ENCODE measurements at places on chromosomes 16 and 17.

GRCh38 chr16:53056392-53056881 lies 1.6 kb downstream of the CHD9 start:
- DNase-seq, result peak; percentile 23

- DNase-seq, result peak; percentile 77
Measured at GRCh38 chr17:879546-880442, 97.6 kb downstream of the MRM3 start.

DNA sequence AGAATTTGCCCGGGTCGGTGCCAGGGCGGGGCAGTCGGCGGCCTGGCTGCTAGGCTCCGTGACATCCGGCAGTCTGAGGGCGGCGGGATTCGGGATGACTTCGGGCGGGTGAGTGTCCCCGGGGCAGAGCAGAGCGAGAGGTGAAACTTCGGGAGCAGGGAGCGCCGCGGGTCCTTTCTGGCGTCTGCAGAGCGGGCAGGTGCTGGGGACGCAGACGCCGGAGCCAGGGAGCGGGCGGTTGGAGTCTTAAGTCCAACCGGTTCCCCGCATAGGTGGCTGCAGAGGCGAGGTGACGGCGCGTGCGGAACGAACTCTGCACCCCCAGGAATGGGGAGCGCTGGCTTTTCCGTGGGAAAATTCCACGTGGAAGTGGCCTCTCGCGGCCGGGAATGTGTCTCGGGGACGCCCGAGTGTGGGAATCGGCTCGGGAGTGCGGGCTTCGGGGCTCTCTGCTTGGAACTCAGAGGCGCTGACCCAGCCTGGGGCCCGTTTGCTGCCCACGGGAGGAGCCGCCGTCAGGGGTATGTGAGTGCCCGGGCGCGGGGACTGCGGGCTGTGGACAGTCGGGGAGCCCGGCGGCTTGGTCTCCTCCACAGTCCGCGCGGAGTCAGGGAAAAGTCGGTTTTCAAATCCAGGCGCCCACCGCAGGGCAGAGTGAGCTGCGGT lies at the start of gene B4GALNT2:
B4GALNT2 (plus strand) TSS at position 71 of the 666 bp plus-strand sequence; CDS start at position 95, 24 bp downstream.
- no peak for DNase-seq

DNA sequence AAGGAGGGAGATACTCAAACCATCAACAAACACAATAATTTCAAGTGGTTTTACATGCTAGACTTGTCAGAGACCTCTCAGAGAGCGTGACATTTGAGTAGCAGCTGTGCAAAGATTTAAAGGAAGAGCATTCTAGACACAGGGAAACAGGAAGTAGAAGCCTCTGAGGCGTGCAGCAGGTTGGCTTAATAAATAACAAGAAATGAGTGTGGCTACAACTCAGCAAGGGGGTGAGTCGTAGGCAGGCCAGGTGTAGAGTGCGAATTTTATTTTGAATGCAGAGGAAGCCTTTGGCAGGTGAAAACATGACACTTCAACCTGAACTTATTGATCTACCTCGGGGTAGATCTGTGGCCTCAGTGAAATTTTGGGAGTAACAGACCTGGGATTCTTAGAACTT lies 73.2 kb upstream of the MRTFB start:
- DNase-seq, result no peak

GRCh38 chr17:57938061-57938502 lies 17.1 kb downstream of the CUEDC1 start:
- DNase-seq, result no peak

GRCh38 chr17:81656835-81657234 lies 493 bp upstream of the PDE6G start:
- DNase-seq, result no peak

DNA sequence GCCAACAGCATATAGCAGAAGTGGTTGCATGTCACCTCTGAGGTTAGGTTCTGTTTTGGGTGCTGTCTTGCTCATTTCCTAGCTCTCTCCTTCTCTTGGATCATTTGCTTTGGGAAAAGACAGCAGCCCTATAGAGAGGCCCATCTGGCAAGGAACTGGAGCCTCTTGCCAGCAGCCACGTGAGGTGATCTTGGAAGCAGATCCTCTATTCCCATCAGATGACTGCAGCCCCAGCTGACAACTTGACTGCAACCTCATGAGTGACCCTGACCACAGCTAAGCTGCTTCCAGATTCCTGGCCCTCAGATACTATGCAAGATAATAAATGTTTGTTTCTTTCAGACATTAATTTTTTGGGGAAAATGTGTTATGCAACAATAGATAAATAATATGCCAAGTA lies 213.3 kb upstream of the HS3ST4 start:
- no peak for DNase-seq

DNA sequence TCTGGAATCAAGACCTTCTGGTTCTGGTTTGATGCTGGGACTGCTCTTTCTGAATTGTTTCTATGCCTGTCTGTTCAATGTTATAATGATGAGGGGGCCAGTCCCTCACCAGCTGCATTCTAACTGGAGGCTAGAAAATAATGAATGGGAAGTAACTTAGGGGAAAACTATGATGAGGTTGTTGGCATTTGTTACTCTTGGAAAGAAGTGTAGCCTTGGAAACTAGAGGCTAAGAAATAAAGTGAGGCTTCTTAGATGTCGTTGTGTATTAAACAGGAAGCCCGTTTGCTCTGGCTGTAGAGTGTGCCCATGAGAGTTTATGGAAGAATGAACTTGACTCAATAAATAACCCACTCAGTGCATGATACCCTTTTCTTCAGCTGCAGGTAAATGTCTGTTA lies 140.8 kb downstream of the PRKCA start:
- no peak for DNase-seq

Data from erythroblast (primary cell).